ENCODE measurements at places on chromosomes 16 and 17.

DNA sequence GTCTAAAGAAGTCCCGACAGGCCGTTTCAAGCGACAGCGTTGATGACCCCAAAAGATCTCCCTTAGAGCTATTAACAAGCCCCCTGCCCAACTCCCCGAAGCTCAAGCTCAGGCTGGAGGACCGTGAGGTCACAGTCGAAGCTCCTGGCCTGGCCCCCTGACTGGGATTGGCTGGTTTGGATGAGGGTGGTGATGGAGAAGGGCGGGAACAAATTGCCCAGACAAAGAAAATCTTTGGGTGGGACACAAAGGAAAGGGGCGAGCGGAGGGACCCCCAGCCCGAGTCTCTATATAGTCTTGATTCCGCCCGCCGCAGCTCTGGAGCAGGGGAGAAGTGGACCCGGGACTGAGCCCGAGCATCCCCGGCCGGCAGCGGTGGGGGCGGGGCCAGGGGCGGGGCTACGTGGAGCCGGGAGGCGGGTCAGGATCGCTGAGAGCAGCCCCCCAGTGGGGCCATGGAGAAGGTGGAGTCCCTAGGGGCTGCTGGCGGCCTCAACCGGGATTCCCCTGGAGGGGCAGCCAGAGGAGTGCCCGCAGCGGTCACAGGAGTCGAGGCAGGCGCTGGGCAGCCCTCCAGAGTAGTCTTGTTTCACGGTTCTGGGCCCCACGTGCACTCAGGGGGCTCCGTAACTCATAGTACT, 982 bp upstream of the NEURL4 start:
- DNase-seq, result no peak

- no peak for DNase-seq
These were observed at the start of gene CCL23 for GRCh38 chr17:36017799-36018198. Gene CCL23 (minus strand): TSS chr17:36017972. CDS start chr17:36017897, 75 bp downstream.

DNA sequence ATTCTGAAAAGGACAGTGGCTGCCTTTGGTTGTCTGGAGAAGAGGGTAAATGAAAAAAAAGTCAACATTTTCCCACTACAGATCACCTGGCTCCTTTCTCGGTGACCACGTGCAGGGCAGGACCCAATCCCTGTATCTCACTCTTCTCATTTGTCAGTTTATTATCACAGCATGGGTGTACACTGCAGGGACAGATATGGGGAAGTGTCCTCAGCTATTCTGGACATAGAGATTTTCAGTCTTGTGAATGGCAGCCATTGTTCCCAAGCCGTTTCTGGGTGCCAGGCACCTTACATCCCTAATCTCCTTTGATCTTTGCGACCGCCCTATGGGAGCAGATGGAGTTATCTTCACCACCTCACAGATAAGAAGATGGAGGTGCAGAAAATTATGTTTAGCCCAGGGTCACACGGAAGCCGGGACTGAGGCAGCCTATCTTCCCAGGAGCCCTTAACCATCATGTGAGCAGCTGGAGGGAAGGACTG, 7.2 kb downstream of the ADORA2B start:
- no peak for DNase-seq

- no peak for DNase-seq
These were observed 224.7 kb upstream of the ASIC2 start for GRCh38 chr17:33517746-33518145.

DNA sequence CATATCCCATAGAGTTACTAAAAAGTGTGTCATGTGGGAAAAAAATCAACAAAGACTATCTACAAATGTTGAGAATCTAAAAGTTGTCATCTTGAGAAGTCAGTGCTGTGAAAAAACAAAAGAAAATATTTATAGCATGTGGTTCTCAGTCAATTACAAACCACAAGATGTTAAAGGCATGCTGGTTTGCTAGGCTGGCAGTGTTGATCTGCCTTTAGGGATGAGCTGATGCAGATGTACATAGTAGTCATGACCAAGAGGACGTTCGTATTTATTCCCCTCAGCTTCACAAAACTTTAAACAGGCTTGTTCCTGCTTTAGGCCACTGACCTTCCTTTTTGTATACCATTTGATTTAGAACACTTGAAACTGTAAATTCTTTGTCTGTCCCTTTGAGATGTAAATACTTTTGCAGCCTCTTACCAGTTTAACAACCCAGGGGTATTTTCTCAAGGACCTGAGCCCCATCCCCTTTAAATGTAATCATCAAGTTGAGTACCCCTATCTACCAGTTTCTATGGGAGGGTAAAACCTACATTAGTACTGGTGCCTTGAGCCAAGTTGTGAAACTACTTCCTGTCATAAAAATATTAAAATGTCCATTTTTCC, 446.6 kb downstream of the KCNJ18 start:
- no peak for DNase-seq

GRCh38 chr17:59404471-59404870, 73.0 kb downstream of the YPEL2 start:
- DNase-seq, result no peak

GRCh38 chr17:15124746-15125145, 140.4 kb downstream of the PMP22 start:
- no peak for DNase-seq

DNA sequence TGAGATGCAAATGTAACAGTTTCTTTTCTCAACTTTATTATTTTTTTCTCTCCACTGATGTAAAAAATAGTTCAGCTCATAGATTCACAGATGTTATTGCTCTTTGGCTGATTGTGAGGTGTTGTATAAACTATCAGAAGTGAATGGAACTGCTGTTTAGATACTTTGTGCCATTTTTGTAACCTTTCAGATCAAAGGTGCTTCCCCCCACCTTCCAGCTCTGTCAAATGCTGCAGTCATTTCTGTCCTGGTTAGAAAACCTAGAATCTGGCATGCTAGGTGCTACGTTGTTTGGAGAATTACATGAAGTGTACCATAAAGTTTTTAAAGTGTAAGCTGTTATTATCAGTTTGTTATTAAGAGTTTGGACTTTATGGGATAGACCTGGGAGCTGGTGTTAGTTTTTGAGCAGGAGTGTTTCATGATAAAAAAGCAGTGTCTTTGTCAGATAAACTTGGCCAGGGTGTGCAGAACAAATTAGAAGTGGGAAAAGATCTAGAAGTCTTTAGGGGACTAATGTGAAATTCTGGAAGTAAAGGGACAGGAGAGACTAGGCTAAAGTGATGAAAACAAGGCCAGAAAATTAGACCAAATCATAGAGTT, 1.8 kb upstream of the WIPI1 start:
- no peak for DNase-seq

GRCh38 chr17:34269969-34270368, at the start of gene CCL7:
Gene CCL7 (plus strand): TSS chr17:34270221. CDS start chr17:34270291, 70 bp downstream.
- no peak for DNase-seq

DNA sequence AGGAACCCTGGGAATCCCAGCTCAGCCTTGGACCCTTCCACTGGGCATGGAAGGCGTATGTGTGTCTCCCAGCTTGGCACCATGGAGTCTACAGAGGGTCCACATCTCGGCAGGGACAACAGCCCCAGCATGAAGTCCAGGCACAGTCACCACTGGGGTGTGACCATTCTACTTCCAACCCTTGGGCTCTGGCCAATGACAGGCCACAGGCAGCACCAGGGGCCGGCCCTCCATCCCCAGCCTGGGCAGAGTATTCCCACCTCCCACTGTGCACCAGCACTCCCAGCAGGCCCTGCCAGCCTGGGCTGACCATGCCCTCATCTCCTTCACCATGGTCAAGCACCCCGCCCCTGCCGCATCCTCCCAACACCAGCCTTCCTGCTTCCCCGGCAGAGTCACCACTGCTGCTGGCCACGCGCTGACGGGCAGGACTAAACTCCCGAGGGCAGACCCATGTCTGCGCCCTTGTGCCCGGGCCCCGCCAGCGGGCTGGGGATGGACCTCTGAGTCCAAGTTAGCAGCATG, 9.5 kb upstream of the PPP1R27 start:
- no peak for DNase-seq

DNA sequence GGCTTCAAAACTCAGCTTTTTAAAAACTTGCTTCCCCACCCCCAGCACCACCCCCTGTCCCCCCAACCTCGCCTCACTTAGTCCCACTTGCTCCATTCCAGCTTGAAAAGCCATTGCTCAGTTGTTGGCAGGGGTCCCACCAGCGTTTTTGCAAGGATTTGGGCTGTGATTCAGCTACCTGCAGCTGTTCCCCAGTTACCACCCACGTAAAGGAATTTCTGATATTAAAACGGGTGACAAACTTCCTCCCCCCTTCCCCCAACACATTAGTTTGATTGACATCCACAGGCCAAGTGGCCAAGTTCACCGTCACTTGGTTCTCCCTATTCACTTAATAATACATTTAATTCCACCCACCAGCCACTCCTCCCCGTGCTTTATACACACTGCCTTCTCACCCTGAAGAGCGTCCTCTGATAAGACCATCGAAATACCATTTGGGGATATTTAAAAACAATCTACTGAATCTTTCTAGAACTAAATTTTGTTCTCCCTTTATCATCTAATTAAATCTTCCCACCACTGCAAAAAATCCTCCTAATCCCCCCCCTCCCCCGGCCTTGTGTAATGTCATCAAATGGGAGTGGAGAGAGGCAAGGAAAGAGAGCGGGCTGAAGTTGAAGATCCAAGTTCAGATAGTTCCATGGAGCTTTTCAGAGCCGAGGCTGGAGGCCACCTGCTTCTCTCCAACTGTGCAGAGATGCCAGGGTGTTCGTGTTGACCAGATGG, 55.1 kb downstream of the SOX9 start:
- no peak for DNase-seq

DNA sequence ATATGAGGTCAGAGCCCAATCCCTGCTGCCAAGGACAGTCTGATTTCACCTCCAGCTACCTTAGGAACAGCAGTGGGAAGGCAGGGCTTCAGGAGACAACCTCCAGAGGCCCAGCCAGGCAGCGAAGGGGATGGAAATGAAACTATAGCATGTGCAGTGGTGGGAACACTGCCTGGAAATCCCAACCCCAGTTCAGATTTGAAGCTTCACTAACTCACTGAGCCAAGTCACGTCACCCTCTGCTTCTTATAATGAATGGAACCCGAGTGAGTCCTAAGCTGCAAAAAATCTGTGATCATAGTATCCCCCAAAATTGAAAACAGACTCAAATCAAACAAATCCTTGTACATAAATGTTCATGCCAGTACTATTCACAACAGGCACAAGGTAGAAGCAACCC, 36.0 kb upstream of the SLC39A11 start:
- no peak for DNase-seq

All from stimulated activated CD8-positive, alpha-beta memory T cell treated with anti-CD3 and anti-CD28 coated beads, Interleukin-12 subunit alpha, Interleukin-12 subunit beta, amount 100 ng/mL, for 1 hour (primary cell).